Stimulated activated CD4-positive, alpha-beta T cell treated with anti-CD3 and anti-CD28 coated beads, Interleukin-4, amount 100 ng/mL, for 1 hour (primary cell): ENCODE measurements at places on chromosomes 7 and 10.

DNA sequence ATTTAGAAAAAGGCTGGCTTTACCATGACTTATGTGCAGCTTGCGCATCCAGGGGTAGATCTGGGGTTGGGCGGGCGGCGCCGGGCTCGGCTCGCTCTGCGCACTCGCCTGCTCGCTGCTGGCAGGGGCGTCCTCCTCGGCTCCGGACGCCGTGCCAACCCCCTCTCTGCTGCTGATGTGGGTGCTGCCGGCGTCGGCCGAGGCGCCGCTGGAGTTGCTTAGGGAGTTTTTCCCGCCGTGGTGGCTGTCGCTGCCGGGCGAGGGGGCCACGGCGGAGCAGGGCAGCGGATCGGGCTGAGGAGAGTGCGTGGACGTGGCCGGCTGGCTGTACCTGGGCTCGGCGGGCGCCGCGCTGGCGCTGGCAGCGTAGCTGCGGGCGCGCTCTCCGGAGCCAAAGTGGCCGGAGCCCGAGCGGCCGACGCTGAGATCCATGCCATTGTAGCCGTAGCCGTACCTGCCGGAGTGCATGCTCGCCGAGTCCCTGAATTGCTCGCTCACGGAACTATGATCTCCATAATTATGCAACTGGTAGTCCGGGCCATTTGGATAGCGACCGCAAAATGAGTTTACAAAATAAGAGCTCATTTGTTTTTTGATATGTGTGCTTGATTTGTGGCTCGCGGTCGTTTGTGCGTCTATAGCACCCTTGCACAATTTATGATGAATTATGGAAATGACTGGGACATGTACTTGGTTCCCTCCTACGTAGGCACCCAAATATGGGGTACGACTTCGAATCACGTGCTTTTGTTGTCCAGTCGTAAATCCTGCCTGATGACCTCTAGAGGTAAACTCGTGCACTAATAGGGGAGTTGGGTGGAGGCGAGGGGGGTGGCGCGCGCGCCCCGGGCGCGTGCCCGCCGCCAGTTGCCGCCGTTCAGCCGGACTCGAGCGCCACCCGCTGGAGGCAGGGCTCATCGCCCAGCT lies at the start of gene HOXA5:
TSS of gene HOXA5 (minus strand) at position 659 of the 927 bp plus-strand sequence. CDS start at position 585, 74 bp downstream.
- DNase-seq: no peak

DNA sequence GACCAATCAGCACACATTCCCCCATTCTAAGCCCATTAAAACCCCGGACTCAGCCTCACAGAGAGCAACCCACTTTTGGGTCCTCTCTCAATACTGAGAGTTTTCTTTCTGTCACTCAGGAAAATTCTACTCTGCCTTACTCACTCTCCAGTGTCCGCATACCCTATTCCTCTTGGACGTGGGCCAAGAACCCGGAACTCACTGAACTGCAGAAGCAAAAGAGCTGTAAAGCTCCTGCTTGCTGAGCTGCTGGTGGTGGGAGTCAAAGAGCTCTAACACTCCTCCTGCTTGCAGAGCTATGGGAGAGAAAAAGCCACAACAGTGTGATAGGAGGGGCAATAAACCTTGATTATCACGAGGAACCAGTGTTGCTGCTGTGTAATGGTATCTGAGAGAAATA lies 386.9 kb downstream of the POM121L12 start:
- DNase-seq: no peak

GRCh38 chr7:10913457-10913856 lies 60.2 kb upstream of the PHF14 start:
- no peak for DNase-seq

DNA sequence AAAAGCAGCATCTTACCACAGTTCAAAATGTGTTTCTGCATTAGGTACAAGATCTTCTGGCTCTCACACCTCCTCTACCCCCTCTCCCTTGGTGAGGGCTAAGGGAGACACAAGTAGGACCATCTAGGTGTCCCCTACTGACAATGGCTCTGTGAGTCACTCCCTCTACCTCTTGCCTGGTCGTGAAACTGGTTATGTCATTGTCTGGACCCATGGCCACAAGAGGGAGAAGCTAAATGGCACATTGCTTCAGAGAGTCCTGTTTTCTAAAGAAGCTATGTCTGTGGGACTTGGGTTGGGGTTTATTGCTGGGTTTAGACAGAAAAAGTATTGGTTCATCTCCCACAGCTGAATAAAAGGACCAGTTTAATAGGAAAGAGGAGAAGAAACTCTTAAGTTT lies 4.0 kb upstream of the PLXNA4 start:
- DNase-seq: no peak

DNA sequence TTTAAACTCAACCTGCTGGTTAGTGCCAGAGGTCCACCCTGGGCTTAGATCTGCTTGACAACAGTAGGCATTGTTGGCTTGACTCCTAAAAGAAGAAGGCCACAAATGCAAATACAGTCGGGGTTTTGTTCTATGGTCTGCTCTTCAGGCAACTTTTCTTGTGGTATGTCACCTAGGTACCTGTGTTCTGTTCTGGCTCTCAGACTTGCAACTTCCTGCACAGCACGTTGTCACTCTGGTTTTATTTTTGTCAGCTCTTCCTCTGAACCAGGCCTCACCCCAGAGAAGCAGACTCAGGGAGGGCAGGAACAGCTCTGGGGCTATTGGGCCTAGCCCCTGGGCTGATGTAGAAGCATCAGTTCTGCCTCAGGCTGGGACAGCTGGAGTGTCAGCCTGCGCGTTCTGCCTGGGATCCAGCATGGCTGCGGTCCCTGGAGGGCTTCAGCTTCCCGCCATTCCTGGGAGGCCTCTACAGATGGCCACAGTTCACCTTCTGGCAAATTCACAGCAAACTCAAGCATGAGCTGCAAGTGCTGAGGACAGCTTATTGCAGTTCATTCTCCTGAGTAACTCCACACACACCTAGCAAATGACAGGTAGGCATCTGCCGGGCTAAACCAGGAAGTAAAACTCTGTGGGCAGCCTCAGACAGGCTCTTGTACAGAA lies 11.0 kb upstream of the PDCD4 start:
- DNase-seq: no peak

DNA sequence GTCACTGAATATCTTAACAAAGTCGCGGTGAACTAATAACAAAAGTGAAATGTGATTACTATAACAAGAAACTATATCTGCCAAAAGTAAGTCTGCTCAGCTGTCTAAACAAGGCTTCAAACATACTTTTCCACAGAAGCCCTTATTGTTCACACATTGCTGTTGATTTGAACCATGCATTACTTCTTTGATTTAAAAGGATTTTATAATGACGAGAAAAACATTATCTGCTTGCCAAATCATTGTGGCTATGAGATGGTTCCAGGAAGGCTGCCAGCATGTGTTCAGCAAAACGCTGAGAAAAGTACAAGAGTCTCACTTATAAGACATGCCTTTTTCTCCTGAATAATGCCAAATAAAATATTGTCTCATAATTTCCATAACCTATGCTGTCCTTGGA lies 24.4 kb downstream of the RNF133 start:
- DNase-seq: no peak
